Activated naive CD8-positive, alpha-beta T cell treated with anti-CD3 and anti-CD28 coated beads, Interleukin-2, amount 50 U/mL, for 24 hours (primary cell): ENCODE measurements at places on chromosomes 16 and 17.

- peaks cover 31% of the 10 kb centered on the region for H3K4me1 ChIP-seq
- no peak overlapping the region for H3K4me3 ChIP-seq
- no peak overlapping the region for H3K27ac ChIP-seq
- no peak for DNase-seq
- peaks cover 8% of the 10 kb centered on the region for H3K36me3 ChIP-seq
- H3K27me3 ChIP-seq, result no peaks in the 10 kb centered on the region
Observed at GRCh38 chr16:89295071-89295900, 77.8 kb downstream of the ZNF778 start.

DNA sequence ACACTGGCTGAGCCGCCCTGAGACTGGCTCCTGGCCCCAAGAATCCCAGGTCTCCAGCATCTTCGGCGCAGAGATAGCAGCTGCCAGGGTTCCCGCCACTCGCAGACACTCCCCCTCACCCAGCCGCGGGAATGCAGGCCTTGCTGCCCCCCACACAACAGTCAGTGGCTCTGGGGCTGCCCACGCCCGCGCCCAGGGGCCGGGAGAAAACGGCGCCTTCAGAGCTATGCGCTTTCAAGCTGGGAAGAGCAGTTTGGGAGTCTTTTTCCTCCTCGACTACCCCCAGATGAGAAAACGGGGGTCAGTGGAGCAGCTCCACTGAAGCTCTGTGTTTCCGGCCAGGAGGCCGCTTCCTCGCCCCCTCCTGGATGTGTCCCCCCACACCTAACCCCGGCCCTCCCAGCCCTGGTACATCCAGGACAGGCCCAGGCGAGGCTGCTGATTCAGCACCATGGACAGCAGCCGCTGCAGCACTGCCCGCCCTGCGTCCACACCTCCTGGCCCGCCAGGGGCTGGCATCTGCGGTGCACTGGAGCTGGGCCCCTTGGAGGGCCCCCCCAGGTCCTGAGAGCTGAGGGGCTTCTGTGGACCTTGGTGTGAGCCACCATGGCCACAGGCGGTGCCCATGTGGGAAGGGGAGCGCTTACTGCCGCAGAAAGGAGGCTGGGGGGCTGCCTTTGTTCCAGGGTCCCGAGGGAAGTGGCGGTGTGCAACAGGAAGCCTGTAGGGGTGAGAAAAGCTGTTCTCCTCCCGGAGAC lies 35.7 kb downstream of the CACNA1H start:
- no peaks in the 10 kb centered on the region for H3K36me3 ChIP-seq
- no peak overlapping the region for H3K4me3 ChIP-seq
- no peak overlapping the region for H3K27ac ChIP-seq
- no peaks in the 10 kb centered on the region for H3K27me3 ChIP-seq
- no peaks in the 10 kb centered on the region for H3K4me1 ChIP-seq
- peak; percentile 49 for DNase-seq

- no peaks in the 10 kb centered on the region for H3K4me1 ChIP-seq
- H3K27ac ChIP-seq, result no peak overlapping the region
- no peak overlapping the region for H3K4me3 ChIP-seq
- H3K27me3 ChIP-seq, result peaks cover 5% of the 10 kb centered on the region
- no peaks in the 10 kb centered on the region for H3K36me3 ChIP-seq
Observed at GRCh38 chr16:85361441-85362118, 249.3 kb upstream of the CIBAR2 start.

GRCh38 chr16:8655184-8655717 lies 19.2 kb upstream of the ABAT start:
- H3K36me3 ChIP-seq, result no peaks in the 10 kb centered on the region
- peak; percentile 44 for DNase-seq
- H3K4me3 ChIP-seq, result no peak overlapping the region
- peaks cover 17% of the 10 kb centered on the region for H3K4me1 ChIP-seq
- H3K27ac ChIP-seq, result peak overlapping the region; percentile 42
- H3K27me3 ChIP-seq, result no peaks in the 10 kb centered on the region

DNA sequence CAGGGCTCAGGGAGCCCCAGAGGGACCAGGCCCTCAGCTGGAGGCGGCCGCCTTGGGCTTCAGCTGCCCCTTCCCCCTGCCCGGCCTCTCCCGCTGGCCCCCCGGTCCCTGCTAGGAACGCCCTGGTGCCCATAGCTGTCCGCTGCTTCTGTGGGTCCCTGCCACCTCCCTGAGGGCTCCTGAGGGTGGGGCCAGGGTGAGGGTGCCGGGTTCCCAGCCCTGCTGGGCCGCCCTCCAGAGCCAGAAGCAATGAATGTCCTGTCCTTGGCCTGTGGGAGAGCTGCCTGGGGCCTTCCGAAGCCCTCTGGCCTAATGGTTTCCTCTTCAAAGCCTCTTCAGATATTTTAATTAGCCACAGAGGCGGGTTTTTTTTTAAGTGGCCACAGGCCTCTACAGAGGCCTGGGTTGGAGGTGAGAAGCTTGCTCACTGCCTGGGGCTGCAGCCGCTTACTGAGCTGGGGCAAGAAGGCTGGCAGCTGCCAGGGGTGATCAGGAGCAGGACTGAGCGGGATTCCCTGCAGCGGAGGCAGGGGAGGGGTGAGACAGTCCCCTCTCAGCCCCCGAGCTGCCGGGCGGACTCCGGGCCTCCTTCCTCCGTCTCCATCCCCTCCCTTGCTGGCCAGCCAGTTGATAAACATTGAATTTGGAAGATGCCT lies 9.9 kb downstream of the CENPX start:
- H3K4me3 ChIP-seq, result no peak overlapping the region
- no peak overlapping the region for H3K27ac ChIP-seq
- no peaks in the 10 kb centered on the region for H3K36me3 ChIP-seq
- H3K4me1 ChIP-seq, result peaks cover 4% of the 10 kb centered on the region
- H3K27me3 ChIP-seq, result no peaks in the 10 kb centered on the region

DNA sequence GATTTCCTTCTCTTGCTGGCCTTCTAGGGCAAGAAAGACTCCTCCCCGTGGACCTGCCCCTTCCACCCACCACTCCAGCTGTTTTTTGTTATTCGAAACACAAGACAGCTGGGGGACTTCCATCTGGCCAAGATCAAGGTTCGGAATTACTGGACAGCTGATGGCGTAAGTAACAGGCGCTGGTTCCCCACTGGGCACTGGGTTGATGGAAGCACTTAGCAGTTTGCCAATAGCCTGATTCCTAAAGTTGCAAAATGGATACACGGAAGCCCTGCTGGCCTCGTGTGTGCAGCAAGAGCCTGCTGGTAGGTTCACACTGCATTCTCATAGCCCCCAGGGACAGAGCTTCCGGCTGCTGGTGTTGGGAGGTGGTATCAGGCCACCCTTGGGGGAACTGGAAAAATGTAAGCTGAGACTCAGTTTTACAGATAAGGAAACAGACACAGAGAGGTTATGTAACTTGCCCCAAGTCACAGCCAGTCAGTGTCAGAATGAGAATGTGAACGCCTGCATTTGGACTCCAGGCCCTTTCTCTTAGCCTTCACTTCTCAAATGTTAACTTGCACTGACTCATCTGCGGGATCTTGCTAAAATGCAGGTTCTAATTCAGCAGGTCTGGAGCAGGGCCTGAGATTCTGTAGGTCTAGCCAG lies 171.7 kb downstream of the KATNIP start:
- no peak overlapping the region for H3K4me3 ChIP-seq
- no peaks in the 10 kb centered on the region for H3K27me3 ChIP-seq
- peaks cover 3% of the 10 kb centered on the region for H3K36me3 ChIP-seq
- DNase-seq, result no peak

DNA sequence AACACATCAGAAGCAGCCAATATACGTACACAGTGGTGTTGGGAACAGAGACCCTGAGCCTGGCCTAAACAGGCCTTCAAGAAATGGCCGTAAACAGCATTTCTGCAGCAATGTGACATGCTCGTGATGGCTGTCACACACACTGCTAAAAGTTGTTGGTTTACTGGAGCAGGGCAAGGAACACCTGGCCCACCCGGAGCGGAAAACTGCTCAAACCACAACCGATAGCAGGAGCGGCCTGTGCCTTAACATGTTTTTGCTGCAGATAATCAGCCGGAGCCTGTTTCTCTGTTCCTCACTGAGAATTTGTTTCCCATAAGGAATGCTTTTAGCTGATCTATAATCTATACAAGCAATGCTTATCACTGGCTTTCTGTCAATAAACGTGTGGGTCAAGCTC lies 6.0 kb upstream of the DPEP1 start:
- H3K27ac ChIP-seq, result no peak overlapping the region
- H3K27me3 ChIP-seq, result no peaks in the 10 kb centered on the region
- no peaks in the 10 kb centered on the region for H3K36me3 ChIP-seq
- H3K4me1 ChIP-seq, result peaks cover 8% of the 10 kb centered on the region
- H3K4me3 ChIP-seq, result no peak overlapping the region
- no peak for DNase-seq

- peaks cover 26% of the 10 kb centered on the region for H3K36me3 ChIP-seq
- no peak for DNase-seq
- peaks cover 2% of the 10 kb centered on the region for H3K4me1 ChIP-seq
- no peak overlapping the region for H3K27ac ChIP-seq
- H3K27me3 ChIP-seq, result no peaks in the 10 kb centered on the region
Observed at GRCh38 chr17:75059369-75060345, 12.6 kb downstream of the KCTD2 start.

DNA sequence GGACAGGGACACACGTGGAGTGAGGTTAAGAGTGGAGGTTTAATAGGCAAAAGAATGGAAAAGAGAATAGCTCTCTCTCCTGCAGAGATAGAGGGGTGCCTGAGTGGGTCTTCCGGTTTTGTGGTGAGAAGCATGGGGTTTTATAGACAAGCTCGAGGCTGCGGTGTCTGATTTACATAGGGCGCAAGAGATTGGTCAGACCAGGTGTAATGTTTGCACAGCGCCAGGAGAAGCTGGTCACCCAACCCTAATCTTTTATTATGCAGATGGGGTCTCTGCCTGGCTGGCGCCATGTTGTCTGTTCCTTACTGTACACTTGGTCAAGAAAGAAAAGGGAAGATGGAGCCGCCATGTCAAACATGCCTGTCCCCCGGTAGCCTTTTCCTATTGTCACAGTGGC lies 44.5 kb upstream of the MLYCD start:
- no peak for DNase-seq
- H3K4me3 ChIP-seq, result no peak overlapping the region
- no peak overlapping the region for H3K27ac ChIP-seq
- peaks cover 3% of the 10 kb centered on the region for H3K27me3 ChIP-seq

DNA sequence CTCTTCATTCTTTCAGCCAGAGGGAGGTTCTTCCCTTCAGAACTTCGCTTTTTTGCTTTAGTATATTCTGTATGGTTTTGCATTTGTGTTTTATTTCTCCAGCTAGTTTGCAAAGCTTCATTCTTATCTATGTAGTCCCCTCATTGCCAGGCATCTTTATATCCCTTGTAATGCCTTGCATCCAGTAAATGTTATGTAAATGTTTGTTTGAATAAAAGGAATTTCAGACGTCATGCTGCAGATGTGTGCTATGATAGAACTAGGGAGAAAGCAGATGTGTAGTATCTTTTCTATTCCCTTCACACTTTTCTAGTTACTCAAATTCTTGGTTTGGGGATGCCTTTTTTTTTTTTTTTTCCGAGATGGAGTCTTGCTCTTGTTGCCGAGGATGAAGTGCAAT lies 62.6 kb upstream of the RASL10B start:
- no peaks in the 10 kb centered on the region for H3K27me3 ChIP-seq
- H3K4me1 ChIP-seq, result no peaks in the 10 kb centered on the region
- no peak overlapping the region for H3K4me3 ChIP-seq

- H3K4me3 ChIP-seq, result no peak overlapping the region
- no peaks in the 10 kb centered on the region for H3K36me3 ChIP-seq
- H3K27me3 ChIP-seq, result no peaks in the 10 kb centered on the region
- no peak for DNase-seq
Observed at GRCh38 chr16:81549547-81550431, 105.2 kb downstream of the CMIP start.

GRCh38 chr16:11047057-11047456 lies 102.7 kb downstream of the CLEC16A start:
- H3K4me3 ChIP-seq, result no peak overlapping the region
- H3K4me1 ChIP-seq, result peaks cover 51% of the 10 kb centered on the region

DNA sequence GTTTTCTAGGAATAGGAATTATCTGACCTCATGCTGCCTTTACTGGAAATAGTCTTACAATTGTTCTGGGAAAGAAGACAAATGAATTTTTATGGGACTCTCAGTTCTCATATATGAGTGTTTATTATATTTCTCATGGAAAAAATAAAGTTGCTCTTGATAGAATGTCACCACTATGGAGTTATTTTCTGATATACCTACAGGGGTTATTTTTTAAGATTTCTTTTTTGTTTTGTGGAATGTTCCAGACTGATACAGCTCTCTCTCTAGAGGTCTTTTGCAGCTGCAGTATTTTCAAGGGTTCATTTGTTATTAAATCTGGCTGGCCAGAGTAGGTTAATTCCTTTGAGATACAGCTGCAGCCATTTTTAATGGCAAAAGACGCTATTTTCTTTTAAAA lies 100.7 kb downstream of the ABCA8 start:
- peaks cover 2% of the 10 kb centered on the region for H3K27me3 ChIP-seq
- no peak for DNase-seq
- no peaks in the 10 kb centered on the region for H3K4me1 ChIP-seq
- H3K4me3 ChIP-seq, result no peak overlapping the region
- no peak overlapping the region for H3K27ac ChIP-seq

- H3K27me3 ChIP-seq, result peaks cover 14% of the 10 kb centered on the region
- no peak overlapping the region for H3K27ac ChIP-seq
- no peak overlapping the region for H3K4me3 ChIP-seq
- H3K4me1 ChIP-seq, result no peaks in the 10 kb centered on the region
Observed at GRCh38 chr17:34182036-34182803, 72.9 kb upstream of the CCL2 start.

GRCh38 chr17:13030459-13031300 lies 12.9 kb upstream of the ELAC2 start:
- H3K4me3 ChIP-seq, result no peak overlapping the region
- H3K27ac ChIP-seq, result no peak overlapping the region
- H3K36me3 ChIP-seq, result no peaks in the 10 kb centered on the region
- peaks cover 5% of the 10 kb centered on the region for H3K4me1 ChIP-seq
- peak; percentile 42 for DNase-seq
- peaks cover 13% of the 10 kb centered on the region for H3K27me3 ChIP-seq

GRCh38 chr16:52874042-52874441 lies 178.7 kb downstream of the CHD9NB start:
- no peak overlapping the region for H3K4me3 ChIP-seq
- H3K36me3 ChIP-seq, result no peaks in the 10 kb centered on the region
- no peaks in the 10 kb centered on the region for H3K4me1 ChIP-seq
- no peak overlapping the region for H3K27ac ChIP-seq
- H3K27me3 ChIP-seq, result peaks cover 2% of the 10 kb centered on the region

GRCh38 chr17:20228860-20229259 lies 219.7 kb downstream of the SPECC1 start:
- no peaks in the 10 kb centered on the region for H3K36me3 ChIP-seq
- H3K27me3 ChIP-seq, result no peaks in the 10 kb centered on the region
- H3K27ac ChIP-seq, result no peak overlapping the region
- peaks cover 11% of the 10 kb centered on the region for H3K4me1 ChIP-seq

DNA sequence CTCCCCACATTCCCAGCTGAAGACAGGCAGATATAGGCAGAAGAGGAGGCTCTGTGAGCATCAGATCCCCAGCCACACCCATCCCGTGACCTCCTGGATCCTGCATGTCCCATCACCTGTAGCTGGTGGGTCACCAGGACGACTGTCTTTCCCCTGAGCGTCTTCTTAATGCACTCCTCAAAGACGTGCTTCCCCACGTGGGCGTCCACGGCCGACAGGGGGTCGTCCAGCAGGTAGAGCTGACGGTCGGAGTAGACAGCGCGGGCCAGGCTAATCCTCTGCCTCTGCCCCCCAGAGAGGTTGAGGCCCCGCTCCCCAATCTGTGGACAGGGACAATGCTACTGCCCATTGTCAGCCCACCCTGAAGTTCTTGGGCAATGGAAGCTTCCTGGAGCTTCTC lies 40.5 kb downstream of the ABCC12 start:
- no peaks in the 10 kb centered on the region for H3K4me1 ChIP-seq
- H3K36me3 ChIP-seq, result no peaks in the 10 kb centered on the region
- H3K27me3 ChIP-seq, result peaks cover 16% of the 10 kb centered on the region
- no peak overlapping the region for H3K4me3 ChIP-seq
